ENCODE measurements at places on chromosomes 2 and 18.

GRCh38 chr2:9178904-9179571 is 27.6 kb upstream of the ASAP2 start:
- DNase-seq, result no peak

- DNase-seq, result no peak
These were observed 160.2 kb upstream of the NDUFV2 start for GRCh38 chr18:8942021-8942908.

DNA sequence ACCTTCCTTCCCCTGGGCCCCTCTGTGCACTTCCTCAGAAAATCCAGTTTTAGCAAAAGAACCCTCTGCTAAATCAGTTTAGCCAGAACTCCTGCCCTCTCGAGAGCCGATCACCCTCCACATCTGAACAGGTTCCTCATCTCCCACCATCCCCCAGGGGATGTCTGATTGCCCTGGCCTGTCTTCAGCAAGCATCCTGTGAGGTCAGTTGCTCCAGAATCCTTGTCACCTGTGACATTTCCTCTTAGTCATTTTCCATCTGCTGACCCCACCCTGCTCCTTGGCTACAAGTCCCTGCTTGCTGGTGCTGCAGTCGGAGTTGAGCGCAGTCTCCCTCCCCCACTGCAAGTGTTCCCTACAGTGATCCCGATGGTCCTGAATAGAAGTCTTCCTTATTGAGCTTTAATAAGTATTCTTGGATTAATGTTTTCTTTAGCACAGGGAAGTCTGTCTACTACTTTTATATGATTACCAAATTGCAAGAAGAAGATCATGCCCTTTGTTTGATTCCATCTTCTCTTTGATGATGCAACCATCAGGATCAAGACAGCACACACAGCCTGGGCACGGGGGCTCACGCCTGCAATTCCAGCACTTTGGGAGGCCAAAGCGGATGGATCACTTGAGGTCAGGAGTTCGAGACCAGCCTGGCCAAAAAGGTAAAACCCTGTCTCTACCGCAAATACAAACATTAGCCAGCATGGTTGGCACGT is 30.9 kb upstream of the UBE2F start:
- DNase-seq, result no peak

GRCh38 chr2:61597300-61598289 is 59.4 kb upstream of the XPO1 start:
- no peak for DNase-seq

GRCh38 chr2:49801898-49802450 is 647.7 kb upstream of the FSHR start:
- DNase-seq, result no peak

GRCh38 chr2:197137826-197138477 is 172.6 kb downstream of the ANKRD44 start:
- DNase-seq, result no peak

DNA sequence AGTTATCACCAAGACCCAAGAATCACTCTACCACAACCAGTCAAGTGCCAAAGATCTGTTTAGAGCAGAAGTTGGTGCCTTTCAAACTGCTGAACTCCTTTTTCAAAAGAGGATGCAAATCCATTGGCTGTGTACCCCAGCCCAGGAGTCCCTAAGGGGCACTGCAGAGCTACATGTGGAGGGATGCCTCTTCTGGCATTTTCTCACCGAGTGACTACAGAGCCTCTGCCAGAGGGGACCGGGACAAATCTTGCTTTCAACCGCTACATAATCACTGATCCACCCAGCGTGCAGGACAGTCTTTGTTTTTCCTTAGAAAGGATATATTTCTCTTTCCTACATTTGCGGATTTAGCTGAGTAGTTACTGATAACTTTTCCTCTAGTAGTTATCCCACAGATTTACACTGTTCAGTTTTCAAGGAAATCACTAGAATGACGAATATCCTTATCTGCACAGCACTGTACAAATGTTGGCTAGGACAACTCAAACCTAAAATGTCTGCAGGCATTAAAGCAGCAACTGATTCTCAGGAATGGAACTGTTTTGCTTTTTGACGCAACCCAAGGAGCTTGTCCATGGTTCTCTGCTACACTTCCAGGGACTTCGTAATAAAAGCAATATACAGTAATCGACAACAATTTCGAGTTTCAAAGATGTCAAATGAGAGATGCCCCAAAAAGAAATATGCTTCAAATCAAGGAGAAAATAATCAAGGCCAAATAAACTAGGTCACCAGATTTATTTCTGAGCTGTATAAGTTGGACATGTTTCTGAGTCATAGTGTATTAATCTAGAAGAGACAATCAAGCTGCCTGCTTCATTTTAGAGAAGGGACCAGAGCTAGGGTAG is 24.1 kb downstream of the EPB41L3 start:
- DNase-seq, result no peak

All from stimulated activated CD4-positive, alpha-beta T cell treated with anti-CD3 and anti-CD28 coated beads, Interleukin-1b, Interleukin-23, amount 100 ng/mL, for 48 hours (primary cell).